ENCODE measurements at places on chromosomes 4 and X. TPM values are rescaled to one million over a fixed set of nuclear protein-coding genes. Genes with fewer than 3 reads are reported as not detected.

Gene NPY2R
- 0.36 TPM for polyA plus RNA-seq

Gene RHOXF2B
- not detected for polyA plus RNA-seq

Gene TCEANC
- polyA plus RNA-seq = 4.8 TPM

Gene NUDT11
- polyA plus RNA-seq = 14.3 TPM

Gene HSFX2
- polyA plus RNA-seq = 0.17 TPM

Gene MED28
- polyA plus RNA-seq = 74.8 TPM

DNA sequence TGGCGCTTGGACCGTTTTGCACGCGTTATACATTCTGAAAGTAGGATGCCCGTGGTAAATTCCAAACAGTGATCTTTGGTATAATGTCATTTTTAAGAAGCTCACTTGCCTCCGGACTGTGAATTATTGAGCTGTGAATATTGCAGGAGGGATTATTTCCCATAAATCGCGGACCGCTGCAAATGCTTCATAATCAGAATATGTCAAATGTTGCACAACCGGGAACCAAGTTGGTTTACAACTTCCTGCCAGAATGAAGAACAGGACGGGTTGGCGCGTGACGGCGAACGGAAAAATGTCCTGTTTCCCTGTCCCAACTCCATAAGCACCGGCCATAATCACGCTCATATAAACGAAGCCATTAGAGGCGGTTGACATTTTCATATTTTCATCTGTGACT is 67.6 kb downstream of the SHOX start:
- no peak for DNase-seq

DNA sequence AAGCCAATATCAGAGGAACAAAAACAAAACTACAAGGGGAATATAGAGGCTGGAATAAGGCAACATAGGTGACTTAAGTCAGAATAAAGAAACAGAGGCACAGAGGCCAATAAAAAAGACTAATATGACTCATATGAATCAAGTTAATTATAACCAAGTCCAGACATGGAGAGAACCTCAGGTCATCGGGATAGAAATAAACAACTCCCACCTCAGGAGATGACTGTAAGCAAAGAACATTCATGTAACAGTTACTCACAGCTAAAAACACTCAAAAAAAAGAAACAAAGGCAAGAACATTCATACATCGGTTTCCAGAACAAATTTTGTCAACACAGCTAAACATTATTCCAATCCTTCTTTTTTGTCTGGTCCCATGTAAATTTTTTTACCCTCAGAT is 60.3 kb upstream of the RXFP1 start:
- DNase-seq = no peak

- DNase-seq = no peak
These were observed 18.4 kb downstream of the FGF2 start for GRCh38 chr4:122845066-122845465.

GRCh38 chr4:98642991-98643426 is 15.4 kb downstream of the TSPAN5 start:
- DNase-seq = no peak

DNA sequence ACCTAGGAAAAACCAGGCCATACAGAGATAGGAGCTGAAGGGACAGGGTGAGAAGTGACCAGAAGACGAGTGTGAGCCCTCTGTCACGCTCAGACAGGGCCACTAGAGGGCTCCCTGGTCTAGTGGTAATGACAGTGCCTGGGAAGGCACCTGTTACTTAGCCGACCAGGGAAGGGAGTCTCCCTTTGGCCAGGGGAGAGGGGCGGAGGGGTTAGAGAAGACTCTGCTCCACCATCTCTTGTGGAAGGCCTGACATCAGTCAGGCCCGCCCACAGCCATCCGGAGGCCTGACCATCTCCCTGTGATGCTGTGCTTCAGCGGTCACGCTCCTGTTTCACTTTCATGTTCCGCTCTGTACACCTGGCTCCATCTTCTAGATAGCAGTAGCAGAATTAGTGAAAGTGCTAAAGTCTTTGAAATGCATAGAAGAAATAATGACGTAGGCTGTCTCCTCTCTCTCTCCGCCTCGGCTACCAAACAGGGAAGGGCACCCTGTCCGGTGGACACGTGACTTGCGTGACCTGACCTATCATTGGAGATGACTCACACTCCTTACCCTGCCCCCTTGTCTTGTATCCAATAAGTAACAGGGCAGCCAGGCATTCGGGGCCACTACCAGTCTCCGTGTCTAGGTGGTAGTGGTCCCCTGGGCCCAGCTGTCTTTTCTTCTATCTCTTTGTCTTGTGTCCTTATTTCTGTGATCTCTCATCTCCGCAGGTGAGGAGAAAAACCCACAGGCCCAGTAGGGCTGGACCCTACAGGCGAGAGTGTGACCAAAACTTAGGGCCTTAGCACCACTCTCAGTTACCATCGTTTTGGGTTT is 26.7 kb downstream of the HTT-AS start:
- peak; percentile 54 for DNase-seq

Measured in renal pelvis (tissue), 12 donors.